CD4-positive, alpha-beta T cell treated with Interleukin-2 at 100 ng/mL for 4 hours (primary cell): ENCODE measurements at places on chromosomes 13 and 19.

DNA sequence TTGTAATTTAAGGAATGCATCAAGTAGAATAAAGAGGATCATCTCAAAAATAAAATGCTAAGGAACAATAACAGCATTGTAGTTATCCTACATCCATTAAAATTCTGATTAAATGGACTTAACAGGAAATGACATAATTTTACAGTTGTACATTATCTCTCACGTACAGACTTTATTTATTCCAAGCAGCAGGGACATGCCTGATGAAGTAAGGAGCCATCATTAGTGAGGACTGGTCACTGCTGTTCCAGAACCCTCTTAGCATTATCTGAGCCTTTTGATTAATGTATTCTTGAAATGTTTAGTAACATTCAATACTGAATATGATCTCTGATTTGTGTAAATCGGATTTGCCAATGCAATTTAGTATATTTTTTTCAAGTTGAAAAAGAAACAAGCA, 516.1 kb downstream of the DACH1 start:
- no peak for DNase-seq

- no peak for DNase-seq
These were observed 9.2 kb downstream of the GJA3 start for GRCh38 chr13:20151612-20152011.

GRCh38 chr19:35421362-35421761, 26.7 kb upstream of the FFAR2 start:
- no peak for DNase-seq

- DNase-seq, result no peak
These were observed 1188.0 kb downstream of the UQCRFS1 start for GRCh38 chr19:28024920-28025319.

DNA sequence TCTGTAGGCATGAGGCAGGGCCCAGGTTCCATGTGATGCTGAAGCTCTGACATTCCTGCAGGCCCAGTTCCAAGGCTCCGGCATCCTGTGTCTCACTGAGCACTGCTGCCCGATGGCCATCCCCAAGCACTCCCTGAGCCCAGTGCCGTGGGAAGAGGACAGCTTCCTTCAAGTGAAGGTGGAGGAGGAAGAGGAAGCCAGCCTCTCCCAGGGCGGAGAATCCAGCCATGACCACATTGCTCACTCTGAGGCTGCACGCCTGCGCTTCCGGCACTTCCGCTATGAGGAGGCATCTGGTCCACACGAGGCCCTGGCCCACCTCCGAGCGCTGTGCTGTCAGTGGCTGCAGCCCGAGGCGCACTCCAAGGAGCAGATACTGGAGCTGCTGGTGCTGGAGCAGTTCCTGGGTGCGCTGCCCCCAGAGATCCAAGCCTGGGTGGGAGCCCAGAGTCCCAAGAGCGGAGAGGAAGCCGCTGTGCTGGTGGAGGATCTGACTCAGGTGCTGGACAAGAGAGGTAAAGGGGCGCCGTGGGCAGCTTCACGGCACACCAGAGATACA, 8.0 kb downstream of the ZSCAN22 start:
- no peak for DNase-seq

- DNase-seq, result peak; percentile 59
These were observed 15.8 kb downstream of the DEDD2 start for GRCh38 chr19:42201489-42202289.

DNA sequence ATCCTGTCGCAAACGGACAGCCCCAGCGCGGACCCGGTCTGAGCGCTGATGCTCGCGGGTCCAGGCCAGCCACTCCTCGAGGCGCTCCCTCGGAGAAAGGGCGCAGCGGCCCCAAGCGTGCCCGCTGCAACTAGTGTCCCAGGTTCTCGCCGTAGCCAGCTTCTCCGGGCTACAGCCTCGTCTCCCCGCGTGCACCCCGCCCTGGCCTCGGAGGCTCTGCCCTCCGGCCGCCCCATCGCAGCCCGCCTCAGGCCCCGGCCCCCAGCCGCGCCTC, 487 bp downstream of the FLT1 start:
- no peak for DNase-seq

GRCh38 chr13:23592596-23592995, 22.4 kb downstream of the TNFRSF19 start:
- DNase-seq, result no peak

- no peak for DNase-seq
These were observed 521.9 kb downstream of the DIAPH3 start for GRCh38 chr13:59641817-59642216.

GRCh38 chr13:64867856-64868255, 2362.3 kb downstream of the PCDH9 start:
- DNase-seq, result no peak

GRCh38 chr13:23289917-23290357, 109.2 kb downstream of the SGCG start:
- no peak for DNase-seq

DNA sequence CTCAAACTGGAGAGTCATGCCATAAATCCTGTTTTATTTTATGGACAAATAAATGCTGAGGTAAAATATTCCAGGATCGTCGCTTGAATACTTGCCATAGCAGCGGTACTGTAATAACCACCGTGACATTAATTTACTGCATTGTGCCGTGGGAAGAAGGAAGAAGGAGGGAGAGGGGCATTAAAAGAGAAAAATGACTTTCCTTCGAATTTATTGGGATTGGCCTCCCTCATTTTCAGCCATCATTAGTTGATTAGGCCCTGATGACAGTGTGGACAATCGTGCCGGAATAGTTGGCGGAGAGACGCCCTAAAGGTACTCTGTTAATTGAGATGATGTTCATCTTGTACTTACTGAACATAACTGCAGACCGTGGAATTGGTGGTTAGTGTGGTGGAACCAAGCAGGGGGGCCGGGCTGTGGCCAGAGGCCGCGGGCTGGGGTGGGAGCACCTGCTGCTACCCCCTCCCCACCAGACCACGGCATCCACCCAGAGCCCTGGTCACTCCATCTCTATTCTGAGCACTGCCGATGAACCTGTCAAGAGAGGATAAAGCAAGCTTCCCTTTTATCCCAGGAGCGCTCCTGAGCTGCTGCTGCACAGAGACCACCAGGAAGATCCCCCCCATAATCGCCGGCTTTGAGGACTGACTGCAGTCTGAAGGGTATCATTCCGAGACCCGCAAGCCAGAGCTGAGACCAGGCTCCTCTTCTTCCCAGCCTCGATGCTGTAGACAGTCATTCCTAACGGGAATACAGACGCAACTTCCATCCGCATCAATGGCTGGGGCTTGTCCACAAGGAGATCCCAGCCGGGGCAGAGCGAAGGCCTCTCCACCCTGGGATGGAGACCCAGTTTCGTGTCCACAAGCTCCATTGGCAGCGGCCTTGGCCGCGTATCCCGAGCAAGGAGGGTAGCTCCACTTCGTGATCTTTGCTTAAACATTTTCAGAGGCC, 168.3 kb upstream of the TSHZ3 start:
- no peak for DNase-seq
